Body of pancreas (tissue), 4 donors: ENCODE measurements at places on chromosomes 13 and 19. TPM values are rescaled to one million over a fixed set of nuclear protein-coding genes. Genes with fewer than 3 reads are reported as not detected.
A peak's percentile ranks its signal among the peaks of the same experiment; 100 is the strongest.

- no peaks in the 10 kb centered on the region for H3K27me3 ChIP-seq
- H3K36me3 ChIP-seq: no peaks in the 10 kb centered on the region
- no peak for DNase-seq
- H3K4me3 ChIP-seq: no peak within 1 kb of the TSS
- no peak within 1 kb of the TSS for H3K27ac ChIP-seq
- peaks cover 22% of the 10 kb centered on the region for H3K4me1 ChIP-seq
Observed at GRCh38 chr13:20160306-20161274, at the start of gene GJA3. Gene GJA3 (minus strand): TSS chr13:20161052. CDS start chr13:20143288, 17,764 bp downstream.

DNA sequence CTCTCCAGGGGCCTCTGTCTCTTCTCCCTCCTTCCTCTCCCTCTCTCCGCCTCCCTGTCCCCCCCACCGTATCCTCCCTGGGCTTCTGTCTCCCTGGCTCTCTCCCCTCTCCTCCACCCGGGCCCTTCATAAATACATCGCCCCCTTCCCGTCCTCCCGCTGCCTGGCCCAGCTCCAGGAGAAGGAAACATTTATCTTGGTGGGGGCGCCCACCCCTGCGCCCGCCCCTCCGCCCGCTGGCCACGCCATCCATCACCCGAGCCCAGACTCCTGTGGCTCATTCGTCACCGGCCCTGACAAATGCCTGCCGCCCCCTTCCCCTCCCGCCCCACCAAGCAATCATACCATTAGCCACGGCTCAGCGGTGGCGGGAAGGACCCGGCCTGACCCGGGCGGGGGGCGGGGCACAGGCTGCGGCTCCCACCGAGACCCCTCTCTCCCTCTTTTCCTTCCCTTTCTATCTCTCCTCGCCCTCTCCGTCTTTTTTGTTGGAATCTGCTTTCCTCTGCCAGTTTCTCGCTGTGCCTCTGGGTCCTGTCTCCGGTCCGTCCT, 2.6 kb upstream of the MEIS3 start:
- H3K4me1 ChIP-seq: no peaks in the 10 kb centered on the region
- H3K27me3 ChIP-seq: peaks cover 48% of the 10 kb centered on the region
- DNase-seq: no peak
- no peak overlapping the region for H3K4me3 ChIP-seq
- H3K36me3 ChIP-seq: no peaks in the 10 kb centered on the region

- peaks cover 14% of the 10 kb centered on the region for H3K4me1 ChIP-seq
- H3K27me3 ChIP-seq: no peaks in the 10 kb centered on the region
- no peak overlapping the region for H3K27ac ChIP-seq
- H3K36me3 ChIP-seq: no peaks in the 10 kb centered on the region
- H3K4me3 ChIP-seq: no peak overlapping the region
- no peak for DNase-seq
Observed at GRCh38 chr19:4075373-4075772, 8.7 kb upstream of the ZBTB7A start.

DNA sequence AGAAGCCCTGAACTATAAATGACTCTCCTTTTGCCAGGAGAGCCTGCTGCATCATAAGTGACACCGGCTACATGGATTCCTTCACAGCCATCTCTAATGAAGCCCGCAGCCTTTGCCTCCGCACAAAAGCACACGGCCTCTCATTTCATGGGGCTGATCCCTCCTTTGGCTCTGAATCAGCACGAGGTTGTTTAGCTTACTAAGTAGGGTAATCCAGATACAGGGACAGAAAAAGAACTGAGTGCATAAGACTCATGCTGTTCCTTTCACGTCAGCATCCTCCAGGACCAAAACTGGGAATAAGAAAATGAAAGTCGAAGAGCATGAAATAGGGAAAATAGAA, 136.3 kb downstream of the DCT start:
- H3K27ac ChIP-seq: no peak overlapping the region
- no peak for DNase-seq
- H3K4me1 ChIP-seq: peaks cover 6% of the 10 kb centered on the region
- H3K36me3 ChIP-seq: no peaks in the 10 kb centered on the region

DNA sequence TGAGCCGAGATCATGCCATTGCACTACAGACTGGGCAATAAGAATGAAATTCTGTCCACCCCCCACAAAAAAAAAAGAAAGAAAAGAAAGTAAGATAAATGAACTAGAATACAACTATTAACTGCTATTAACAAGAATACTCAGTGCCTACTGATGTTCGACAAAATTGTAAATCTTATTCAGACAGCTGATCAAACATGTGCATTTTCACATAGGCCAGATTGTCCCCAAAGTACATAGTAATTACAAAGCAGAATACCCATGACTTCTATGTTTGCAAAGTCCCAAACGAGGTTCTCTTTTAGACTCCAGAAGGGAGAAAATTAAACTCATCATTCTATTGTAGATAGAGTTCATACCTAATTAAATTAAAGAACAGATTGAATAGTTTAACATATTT, 113.4 kb downstream of the UFM1 start:
- peak; percentile 16 for DNase-seq
- H3K27ac ChIP-seq: no peak overlapping the region
- no peaks in the 10 kb centered on the region for H3K36me3 ChIP-seq
- H3K4me1 ChIP-seq: no peaks in the 10 kb centered on the region

DNA sequence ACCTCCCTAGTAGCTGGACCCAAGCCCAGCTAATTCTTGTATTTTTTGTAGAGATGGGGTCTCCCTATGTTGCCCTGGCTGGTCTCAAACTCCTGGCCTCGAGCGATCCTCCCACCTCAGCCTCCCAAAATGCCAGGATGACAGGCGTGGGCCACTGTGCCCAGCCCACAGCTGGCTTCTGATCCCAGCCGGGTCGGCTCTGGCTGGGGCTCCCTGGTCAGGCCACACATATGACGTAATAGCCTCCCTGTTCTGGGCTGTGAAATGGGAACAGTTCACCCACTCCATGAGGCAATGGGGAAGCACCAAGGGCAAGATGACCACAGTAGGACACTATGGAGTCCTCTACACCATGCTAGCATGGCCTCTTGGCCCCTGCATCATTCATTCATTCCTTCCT, 41.1 kb downstream of the TINCR start:
- DNase-seq: no peak
- no peaks in the 10 kb centered on the region for H3K27me3 ChIP-seq
- no peaks in the 10 kb centered on the region for H3K4me1 ChIP-seq

- H3K27ac ChIP-seq: no peak overlapping the region
- H3K36me3 ChIP-seq: peaks cover 10% of the 10 kb centered on the region
- H3K4me1 ChIP-seq: no peaks in the 10 kb centered on the region
- H3K27me3 ChIP-seq: no peaks in the 10 kb centered on the region
- no peak for DNase-seq
- no peak overlapping the region for H3K4me3 ChIP-seq
Observed at GRCh38 chr13:113069861-113070805, 35.5 kb upstream of the F7 start.

DNA sequence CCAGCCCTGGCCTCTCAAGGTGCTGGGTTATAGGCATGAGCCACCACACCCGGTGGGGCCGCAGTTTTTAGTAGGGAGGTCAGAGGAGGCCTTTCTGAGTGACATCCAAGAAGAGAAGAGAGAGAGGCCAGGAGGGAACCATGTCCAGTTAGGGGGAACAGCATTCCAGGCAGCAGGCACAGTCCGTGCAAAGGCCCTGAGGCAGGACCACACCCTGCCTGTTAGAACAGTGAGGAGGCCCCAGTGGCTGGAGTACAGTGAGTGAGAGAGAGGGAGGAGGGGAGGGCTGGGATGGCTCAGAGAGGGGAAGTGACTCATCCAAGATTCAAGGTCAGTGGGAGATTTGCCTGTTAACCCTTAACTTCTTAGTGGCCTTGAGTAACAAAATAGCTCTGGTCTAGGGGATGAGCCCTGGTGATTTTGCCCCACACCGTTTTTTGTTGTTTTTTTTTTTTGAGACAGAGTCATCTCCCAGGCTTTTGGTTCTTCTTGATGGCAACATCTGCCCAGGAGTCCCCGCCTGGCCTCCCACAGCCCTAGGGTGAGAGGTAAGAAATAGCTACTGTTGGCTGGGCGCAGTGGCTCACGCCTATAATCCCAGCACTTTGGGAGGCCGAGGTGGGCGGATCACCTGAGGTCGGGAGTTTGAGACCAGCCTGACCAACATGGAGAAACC, 2.7 kb upstream of the PLIN3 start:
- H3K4me3 ChIP-seq: no peak overlapping the region
- no peaks in the 10 kb centered on the region for H3K27me3 ChIP-seq
- H3K27ac ChIP-seq: no peak overlapping the region
- peaks cover 9% of the 10 kb centered on the region for H3K4me1 ChIP-seq
- peak; percentile 56 for DNase-seq
- H3K36me3 ChIP-seq: no peaks in the 10 kb centered on the region

SLC7A10 gene
- total RNA-seq: 5.3 TPM
